ENCODE measurements at places on chromosomes 6 and 20.

DNA sequence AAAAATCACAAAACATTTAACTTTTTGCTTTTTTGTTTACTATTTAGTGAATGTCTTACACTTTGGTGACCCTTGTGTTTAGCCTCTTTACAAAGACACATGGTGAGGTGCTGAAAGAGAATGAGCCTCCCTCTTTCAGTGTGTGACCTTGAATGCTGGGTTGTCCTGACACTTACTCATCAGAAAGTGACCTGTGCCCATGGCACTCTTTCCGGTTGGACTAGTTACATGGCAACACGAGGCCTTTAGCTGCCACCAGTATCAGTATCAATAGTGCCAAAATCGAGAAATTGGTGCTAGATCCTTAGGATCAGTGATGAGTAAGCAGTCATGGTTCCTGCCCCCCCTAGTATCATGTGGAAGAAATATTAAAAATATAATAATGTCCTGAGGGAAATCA, 1.7 kb upstream of the RPL7L1 start:
- no peak for DNase-seq

DNA sequence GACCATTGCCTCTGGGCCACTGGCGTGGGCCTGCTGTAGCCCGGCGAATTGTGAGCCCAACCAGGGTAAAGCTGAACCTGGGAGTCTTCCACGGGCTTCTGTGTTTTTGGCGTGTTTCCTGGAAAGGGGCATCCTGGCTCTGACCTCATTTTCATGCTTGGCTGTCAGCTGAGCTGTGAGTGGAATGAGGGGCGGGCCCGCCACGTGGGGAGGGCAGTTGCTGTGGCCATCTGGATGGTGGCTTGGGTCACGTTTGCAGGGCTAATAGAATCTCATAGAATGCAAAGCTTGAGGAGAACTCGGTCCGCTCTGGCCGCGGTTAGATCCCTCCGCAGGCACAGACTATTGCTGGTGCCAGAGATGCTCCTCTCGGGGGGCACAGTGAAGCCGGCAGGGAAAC, 263.0 kb downstream of the SMOC2 start:
- no peak for DNase-seq

DNA sequence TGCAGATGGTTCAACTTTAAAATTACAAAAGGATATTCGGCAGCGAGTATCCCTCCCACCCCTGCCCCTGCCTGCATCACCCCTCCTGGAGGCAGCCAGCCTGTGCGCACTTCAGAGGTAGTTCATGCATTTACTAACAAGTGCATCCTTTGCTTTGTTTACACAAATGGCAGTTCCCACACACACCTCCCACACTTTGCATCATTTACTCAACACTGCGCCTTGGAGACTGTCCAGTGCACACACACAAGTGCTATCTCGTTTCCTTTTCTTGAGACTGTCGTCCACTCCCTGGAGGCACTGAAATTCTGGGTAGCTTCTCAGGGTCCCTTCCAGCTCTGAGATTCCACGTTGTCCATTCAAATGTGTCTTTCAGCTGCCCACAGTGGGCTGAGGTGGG, 53.1 kb upstream of the VSX1 start:
- peak; percentile 66 for DNase-seq

- no peak for DNase-seq
Observed at GRCh38 chr6:152642578-152643375, 5.6 kb upstream of the SYNE1 start.

- DNase-seq, result no peak
Observed at GRCh38 chr6:113920663-113921267, 50.2 kb downstream of the HDAC2 start.

DNA sequence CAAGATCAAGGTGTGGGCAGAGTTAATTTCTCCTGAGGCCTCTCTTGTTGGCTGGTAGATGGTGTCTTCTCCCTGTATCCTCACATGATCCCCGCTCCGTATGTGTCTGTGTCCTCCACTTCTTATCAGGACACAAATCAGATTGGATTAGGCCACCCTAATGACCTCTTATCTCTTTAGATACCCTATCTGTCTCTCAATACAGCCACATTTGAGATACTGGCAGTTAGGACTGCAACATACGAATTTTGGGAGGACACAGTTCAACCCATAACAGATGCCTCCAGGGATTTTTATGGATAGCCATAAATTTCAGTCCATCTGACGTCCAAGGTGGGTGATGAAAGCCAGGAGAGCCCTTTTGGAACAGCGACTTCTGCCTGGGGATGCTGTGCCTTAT, 369.0 kb downstream of the NRN1 start:
- DNase-seq, result no peak

DNA sequence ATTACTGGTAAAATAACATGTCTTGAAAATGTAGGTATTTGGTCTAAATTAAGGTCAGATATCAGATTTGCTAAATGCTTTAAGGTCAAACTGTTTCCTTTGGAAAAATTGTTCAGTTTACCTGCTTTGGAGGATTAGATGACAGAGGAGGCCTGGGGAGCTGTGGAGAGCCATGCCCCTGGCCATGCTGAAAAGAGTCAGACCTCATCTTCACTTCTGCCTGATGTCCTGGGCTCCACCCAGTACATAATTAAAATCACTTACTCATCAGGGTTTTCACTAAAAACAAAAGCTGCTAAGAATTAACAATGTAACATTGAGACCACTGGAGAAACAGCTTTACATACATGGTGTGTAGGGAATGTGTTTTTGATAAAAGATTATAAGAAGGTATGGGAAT, 60.8 kb upstream of the UNC93A start:
- no peak for DNase-seq

GRCh38 chr6:35287671-35288396, 9.8 kb upstream of the DEF6 start:
- no peak for DNase-seq

GRCh38 chr20:4787820-4788219, 66.1 kb downstream of the PRND start:
- no peak for DNase-seq

- DNase-seq, result no peak
Observed at GRCh38 chr20:39829256-39829655, 859.8 kb downstream of the MAFB start.

DNA sequence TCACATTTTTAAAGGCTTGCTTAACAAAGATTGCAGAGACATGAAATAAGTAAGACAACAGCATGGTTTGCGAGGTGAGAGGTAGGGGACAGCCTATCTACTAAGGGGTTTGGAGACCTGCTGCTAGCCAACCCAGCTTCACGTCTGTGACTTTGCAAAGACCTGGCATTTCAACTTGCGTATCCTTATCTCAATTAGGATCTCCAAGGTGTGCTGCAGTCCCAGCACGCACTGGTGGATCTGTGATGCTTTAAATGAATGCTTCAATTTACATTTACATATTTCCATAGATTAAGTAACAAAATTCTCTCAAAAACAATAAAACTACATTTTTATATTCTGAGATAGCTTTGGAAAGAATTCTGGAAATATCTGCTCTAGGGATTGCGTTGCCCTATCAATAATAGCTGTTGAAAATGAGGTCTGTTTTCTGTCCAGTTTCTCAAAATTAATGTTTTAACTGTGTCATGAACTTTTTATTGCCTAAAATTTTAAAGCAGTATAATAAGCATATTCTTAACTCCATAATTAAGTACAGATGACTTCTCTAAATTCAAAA, 124.4 kb upstream of the EDN1 start:
- DNase-seq, result no peak

DNA sequence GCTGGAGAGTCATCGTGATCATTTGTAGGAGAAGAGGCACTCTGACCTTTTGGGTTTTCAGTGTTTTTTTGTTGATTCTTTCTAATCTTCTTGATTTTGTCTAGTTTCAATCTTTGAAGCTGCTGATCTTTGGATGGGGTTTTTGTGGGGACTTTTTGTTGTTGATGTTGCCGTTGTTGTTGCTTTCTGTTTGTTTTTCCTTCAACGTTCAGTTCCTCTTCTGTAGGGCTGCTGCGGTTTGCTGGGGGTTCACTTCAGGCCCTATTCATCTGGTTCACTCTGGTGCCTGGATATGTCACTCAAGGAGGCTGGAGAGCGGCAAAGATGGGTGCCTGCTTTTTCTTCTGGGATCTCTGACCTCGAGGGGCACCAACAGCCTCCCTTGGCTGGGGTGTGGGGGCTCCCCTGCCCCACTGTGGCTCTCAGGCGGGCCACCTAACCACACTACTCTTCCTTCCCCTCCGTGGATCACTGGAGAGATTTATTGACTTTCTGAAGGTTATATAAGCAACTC, 21.5 kb upstream of the TMEM244 start:
- DNase-seq, result no peak

- no peak for DNase-seq
Observed at GRCh38 chr6:111291336-111292259, 191.4 kb downstream of the REV3L start.

GRCh38 chr6:153927867-153928266, 111.2 kb upstream of the OPRM1 start:
- no peak for DNase-seq
